ENCODE measurements at places on chromosomes 6 and 20.

DNA sequence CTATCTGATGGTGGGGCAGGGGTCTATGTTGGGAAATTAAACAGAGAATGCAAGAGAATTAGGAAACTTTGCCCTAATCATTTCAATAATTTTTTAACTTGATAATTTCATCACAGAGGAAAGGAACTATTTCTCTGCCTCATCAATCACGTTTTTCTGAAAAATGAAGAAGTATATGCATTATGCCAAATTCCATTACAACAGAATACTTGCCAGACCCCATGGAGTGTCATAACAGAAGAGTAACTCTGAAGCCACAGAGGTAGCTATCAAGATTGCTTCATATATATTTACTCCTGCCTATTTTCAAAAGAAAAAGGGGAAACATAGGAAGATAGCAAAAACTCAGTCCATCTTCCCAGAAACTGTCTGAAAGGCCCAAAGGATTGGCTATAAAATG is 5.7 kb upstream of the USP49 start:
- DNase-seq = no peak

- no peak for DNase-seq
Measured at GRCh38 chr6:3438190-3439167, 18.4 kb downstream of the SLC22A23 start.

GRCh38 chr6:133392641-133393040 is 151.5 kb downstream of the EYA4 start:
- DNase-seq = no peak

DNA sequence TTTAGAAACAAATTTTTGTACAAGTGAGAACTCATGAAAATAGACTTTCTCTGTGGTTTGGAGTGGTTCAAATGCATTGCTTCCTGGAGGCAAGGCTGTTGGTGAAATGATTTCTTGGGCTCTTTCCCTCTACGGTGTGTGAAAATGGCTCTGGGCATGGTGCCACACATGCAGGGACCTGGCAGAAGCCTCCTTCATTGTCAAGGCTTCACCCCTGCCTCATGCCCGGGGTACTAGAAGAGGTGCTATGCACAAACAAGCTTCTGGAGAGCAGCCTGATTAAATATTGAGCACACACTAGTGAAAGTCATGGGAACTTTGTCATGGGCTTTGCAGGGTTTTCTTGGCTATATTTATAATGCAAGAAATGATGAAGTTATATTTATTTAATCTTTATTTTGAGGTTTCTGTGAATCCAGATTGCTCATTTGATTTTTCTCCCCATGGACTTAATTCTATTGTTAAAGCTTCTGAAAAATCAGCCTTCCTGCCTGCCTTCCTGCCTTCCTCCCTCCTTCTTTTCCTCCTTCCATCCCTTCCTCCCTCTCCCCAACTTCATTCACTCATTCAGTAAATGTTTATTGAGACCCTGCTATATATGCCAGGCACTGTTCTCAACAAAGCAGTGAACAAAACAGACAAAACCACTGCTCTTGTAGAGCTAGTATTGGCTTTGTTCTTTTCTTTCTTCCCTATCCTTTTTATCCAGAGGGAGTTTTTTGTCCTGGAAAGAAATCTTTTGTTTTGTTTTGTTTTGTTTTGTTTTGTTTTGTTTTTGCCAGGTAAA is 21.0 kb downstream of the C6orf89 start:
- no peak for DNase-seq

DNA sequence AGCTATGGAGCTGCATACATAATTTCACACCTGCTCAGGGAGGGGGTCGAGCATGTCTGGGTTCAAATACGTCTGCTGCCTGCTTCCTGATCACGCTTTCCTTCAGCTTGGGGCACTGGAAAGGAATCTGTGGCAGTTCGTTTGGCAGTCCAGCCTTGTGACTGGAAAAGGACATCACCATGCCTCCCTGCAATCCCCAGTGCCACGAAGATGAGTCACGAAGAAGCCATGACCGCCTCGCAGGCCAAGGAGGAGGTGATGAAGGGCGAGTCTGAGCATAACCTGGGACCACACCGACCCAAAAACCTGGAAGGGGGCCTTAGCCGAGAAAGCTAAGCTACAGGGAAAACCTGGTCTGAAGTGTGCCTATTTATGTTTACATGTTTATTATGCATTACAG is 13.1 kb downstream of the JAG1 start:
- no peak for DNase-seq

DNA sequence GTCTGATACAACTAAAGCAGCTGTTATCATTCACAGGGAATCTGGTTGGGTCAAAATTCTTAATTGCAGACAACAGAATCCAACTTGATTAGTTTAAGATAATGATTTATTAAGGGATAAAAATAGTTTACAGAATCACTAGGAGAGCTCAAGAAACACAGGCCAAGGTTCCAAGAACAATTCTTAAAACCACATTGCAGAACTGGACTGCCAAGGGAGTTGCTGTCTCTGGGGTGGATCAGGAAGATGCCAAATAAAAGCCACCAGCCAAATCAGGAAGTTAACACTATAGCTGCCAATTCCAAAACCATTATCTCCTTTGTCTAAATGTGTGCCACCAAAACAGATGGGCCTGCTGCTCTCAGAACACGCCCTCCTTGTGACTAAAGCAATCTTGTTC is 53.7 kb downstream of the NUDT3 start:
- no peak for DNase-seq
